ENCODE measurements at places on chromosomes 1 and 21. TPM values are rescaled to one million over a fixed set of nuclear protein-coding genes. Genes with fewer than 3 reads are reported as not detected.

JMJD4 gene
- 14.9 TPM for total RNA-seq

SPRR2G gene
- not detected for total RNA-seq

DNA sequence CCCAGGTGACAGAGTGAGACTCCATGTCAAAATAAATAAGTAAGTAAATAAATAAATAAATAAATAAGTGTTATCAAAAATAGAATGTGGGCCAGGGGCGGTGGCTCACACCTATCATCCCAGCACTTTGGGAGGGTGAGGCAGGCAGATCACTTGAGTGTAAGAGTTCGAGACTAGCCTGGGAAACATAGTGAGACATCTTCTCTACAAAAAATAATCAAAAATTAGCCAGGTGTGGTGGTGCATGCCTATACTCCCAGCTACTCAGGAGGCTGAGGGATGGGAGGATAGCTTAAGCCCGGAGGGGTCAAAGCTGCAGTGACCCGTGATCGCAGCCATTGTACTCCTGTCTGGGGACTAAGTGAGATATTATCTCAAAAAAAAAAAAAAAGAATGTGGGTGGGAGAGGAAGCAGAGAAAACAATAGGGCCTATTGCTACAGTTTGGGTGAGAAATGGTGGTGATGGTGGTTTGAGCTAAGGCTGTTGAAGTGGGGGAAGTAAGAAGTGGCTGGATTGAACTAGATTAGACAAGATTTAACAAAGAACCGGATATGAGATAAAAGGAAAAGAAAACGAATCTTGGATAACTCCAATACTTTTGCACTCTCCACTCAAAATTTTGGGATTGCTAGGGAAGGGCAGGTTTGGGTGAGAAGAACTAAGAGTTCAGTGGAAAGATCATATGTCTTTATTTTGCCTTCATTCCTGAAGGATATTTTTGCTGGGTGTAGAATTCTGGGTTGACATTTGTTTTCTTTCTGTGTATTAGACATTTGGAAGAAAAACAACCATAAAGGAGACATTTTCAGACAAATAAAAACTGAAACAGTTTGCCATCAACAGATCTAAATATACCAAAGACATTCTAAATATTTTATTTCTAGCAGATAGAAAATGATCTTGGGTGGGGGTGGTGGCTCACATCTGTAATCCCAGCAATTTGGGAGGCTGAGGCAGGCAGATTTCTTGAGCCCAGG is 57.1 kb upstream of the SPOCD1 start:
- DNase-seq = no peak

DNA sequence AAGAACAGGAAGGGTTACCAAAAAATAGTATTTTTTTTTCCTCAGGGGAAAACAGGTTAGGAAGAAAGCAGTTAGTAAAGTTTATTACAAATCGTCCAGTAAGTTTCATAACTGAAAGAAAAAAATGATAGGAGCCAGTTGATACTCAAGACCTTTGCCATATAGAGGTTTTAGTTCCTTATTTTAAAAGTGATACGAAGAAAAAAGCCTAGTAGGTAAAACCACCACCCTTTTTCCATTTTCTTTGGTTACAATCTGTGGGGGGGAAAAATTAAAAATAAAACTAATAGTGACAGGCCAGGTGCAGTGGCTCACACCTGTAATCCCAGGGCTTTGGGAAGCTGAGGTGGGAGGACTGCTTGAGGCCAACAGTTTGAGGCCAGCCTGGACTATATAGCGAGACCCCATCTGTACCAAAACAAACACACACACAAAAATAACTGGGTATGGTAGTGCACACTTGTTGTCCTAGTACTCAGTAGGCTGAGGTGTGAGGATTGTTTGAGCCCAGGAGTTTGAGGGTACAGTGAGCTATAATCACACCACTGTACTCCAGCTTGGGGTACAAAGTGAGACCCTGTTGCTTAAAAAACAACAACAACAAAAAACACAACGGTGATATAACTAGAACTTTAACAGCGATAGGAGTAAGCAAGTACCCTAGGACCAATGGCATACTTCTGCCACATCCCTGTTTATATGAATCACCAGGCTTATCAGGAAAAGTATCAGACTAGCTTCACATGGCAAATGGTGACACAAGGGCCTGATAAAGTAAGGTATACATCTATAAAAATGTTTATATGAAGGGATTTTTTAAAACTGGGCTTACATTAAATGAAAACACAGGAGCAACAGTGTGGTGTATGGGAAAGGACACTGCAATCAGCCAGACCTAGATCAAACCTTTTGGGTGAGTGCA is 5.4 kb downstream of the TMEM59 start:
- DNase-seq = no peak

Data from lower lobe of right lung (tissue), 2 donors.